ENCODE measurements at places on chromosomes 4 and X. TPM values are rescaled to one million over a fixed set of nuclear protein-coding genes. Genes with fewer than 3 reads are reported as not detected.

The TMEM31 gene
- polyA plus RNA-seq, result not detected

The CAPN6 gene
- 2.0 TPM for polyA plus RNA-seq

The ZCCHC18 gene
- 1.2 TPM for polyA plus RNA-seq

The FAM9B gene
- not detected for polyA plus RNA-seq

The ARHGAP36 gene
- not detected for polyA plus RNA-seq

The TASL gene
- 0.27 TPM for polyA plus RNA-seq

The MUC7 gene
- 0.02 TPM for polyA plus RNA-seq

The USP51 gene
- 2.2 TPM for polyA plus RNA-seq

The FAM47A gene
- polyA plus RNA-seq, result not detected

The ZFYVE28 gene
- polyA plus RNA-seq, result 13.4 TPM

The NSUN7 gene
- 10.5 TPM for polyA plus RNA-seq

The OTC gene
- 1.4 TPM for polyA plus RNA-seq

The TAF7L gene
- polyA plus RNA-seq, result not detected

The NAP1L5 gene
- polyA plus RNA-seq, result 6.0 TPM

The ZFP92 gene
- 0.34 TPM for polyA plus RNA-seq

The CSAG3 gene
- polyA plus RNA-seq, result not detected

The ZNF157 gene
- 0.14 TPM for polyA plus RNA-seq

The INTS12 gene
- polyA plus RNA-seq, result 6.6 TPM

The PHEX gene
- polyA plus RNA-seq, result 0.07 TPM

The FAM50A gene
- 91.5 TPM for polyA plus RNA-seq

The GUCY2F gene
- polyA plus RNA-seq, result not detected

The DYNLT3 gene
- 8.5 TPM for polyA plus RNA-seq

The BANK1 gene
- 2.0 TPM for polyA plus RNA-seq

The TFE3 gene
- 20.1 TPM for polyA plus RNA-seq

The DCX gene
- 0.04 TPM for polyA plus RNA-seq

The NLGN4X gene
- 0.11 TPM for polyA plus RNA-seq

The RGN gene
- 21.3 TPM for polyA plus RNA-seq

The GAGE2A gene
- polyA plus RNA-seq, result not detected

The VCX gene
- polyA plus RNA-seq, result not detected

The CXXC4 gene
- polyA plus RNA-seq, result 3.5 TPM

The LRPAP1 gene
- polyA plus RNA-seq, result 111 TPM

The HS3ST1 gene
- polyA plus RNA-seq, result 0.52 TPM

Measured in pancreas (tissue), 10 donors.